ENCODE measurements at places on chromosomes 2 and 18.

- DNase-seq: no peak
Measured at GRCh38 chr2:38613126-38613848, 10.6 kb upstream of the HNRNPLL start.

DNA sequence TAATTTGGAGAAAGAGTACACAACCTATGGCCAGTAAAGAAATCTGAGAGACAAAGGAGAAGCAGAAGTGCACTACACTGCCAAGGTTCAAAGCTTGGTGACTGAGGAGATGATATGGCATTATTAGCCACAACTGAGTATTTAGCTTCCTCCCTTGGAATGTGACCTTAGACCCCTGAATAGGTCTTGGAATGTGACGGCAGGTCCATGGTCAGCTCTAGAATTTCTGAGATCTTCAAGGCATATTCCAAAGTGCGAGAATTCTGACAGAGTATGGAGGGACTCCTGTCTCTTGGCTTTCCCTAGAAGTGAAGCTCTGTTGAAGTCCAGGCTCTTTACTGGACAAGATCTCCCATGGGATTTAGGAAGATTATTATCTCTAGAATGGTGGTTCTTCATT lies 130.0 kb upstream of the FN1 start:
- no peak for DNase-seq

GRCh38 chr2:181312515-181312927 lies 144.7 kb upstream of the ITGA4 start:
- DNase-seq: no peak

GRCh38 chr2:84905181-84906107 lies at the start of gene TMSB10:
Gene TMSB10 (plus strand): TSS chr2:84905656.
- DNase-seq: peak; percentile 89

DNA sequence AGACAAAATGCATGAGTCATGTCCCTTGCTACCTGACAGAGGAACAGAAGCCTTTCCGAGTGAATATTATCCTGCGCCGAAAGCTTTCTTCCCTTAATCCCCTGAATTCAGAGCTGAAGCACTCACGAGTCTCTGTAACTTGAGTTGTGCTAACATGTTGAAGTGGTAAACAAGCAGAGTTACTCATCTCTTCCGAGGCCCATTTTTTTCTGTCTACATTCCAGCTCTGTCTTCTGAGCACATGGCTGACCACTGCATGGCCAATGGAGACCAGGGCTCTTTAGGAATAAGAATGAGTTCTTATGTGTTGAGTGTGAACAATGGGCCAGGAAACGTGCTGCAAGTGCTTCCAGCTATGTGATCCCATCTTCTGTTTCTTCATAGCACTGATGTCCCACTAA lies 73.1 kb upstream of the PID1 start:
- DNase-seq: no peak

GRCh38 chr18:71238974-71239624 lies 950.3 kb downstream of the SOCS6 start:
- no peak for DNase-seq

DNA sequence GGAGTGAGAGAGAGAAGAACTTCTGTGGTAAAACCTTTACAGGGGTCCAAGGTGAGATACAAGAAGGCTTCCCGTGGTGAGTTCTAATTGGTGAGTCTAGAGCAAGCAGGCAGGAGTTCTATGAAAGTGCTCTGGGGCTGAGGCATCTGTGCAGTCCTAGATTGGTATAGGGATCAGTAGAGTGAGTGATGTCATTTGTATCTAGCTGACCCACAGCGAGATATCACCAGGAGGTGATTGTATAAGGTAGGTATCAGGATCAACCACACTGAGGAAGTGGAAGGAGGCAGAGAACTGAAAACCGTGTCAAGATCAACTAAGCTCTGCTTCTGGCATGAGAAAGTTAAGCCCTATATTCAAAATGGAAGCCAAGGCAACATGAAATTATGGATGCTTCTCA lies 1648.9 kb upstream of the TMEFF2 start:
- no peak for DNase-seq

DNA sequence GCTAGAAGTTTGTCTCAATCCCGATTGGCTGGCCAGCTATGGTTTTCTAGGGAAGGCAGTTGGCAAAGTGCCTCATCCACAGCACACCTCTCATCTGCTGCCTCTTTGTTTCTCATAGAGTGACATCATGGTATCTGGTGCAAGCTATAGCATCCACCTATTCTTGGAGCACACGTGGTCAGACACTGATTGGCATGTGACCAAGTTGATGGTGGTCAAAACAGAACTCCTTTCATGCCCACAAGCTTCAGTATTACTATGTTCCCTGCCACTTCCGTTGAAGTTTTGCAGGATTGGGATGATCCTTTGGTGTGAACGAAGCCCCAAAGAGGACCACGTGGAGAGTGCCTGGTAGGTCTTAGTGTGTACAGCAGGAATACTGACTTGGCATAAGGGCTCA lies 28.8 kb downstream of the TTC32 start:
- no peak for DNase-seq

DNA sequence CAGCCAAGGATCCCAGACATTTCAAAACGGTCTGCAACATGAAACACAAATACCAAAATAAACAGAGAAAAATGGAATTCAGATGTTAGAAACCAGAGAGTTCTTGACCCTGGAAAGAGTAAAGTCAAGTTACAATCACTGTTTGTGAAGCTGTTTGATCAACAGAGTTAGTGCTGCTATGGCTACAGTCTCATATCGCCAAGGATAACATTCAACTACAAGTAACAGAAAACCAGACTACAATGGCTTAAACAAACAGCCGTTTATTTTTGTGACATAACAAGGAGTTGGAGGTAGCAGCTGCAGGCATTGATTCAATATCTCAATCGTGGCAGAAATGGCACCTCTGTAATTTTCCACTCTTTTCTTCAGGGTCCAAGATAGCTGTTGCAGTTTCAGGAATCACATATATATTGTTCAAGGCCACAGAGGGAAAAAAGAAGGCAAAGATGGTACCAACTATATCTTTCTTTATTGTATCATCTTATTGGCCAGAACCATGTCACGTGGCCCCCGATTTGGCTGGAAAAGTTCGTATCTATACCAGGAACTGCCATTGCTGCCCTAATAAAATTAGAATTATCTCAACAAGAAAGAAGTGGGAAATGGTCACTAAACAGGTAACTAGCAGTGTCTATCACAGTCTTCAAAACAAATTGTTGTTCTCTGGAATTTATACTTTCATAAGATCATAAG lies 17.7 kb upstream of the HNRNPLL start:
- no peak for DNase-seq

- DNase-seq: peak; percentile 46
Measured at GRCh38 chr18:79524181-79525078, 128.7 kb downstream of the NFATC1 start.

GRCh38 chr18:45255197-45255890 lies 359.9 kb upstream of the SLC14A2 start:
- DNase-seq: no peak

GRCh38 chr2:19062370-19062769 lies 296.1 kb downstream of the OSR1 start:
- no peak for DNase-seq

DNA sequence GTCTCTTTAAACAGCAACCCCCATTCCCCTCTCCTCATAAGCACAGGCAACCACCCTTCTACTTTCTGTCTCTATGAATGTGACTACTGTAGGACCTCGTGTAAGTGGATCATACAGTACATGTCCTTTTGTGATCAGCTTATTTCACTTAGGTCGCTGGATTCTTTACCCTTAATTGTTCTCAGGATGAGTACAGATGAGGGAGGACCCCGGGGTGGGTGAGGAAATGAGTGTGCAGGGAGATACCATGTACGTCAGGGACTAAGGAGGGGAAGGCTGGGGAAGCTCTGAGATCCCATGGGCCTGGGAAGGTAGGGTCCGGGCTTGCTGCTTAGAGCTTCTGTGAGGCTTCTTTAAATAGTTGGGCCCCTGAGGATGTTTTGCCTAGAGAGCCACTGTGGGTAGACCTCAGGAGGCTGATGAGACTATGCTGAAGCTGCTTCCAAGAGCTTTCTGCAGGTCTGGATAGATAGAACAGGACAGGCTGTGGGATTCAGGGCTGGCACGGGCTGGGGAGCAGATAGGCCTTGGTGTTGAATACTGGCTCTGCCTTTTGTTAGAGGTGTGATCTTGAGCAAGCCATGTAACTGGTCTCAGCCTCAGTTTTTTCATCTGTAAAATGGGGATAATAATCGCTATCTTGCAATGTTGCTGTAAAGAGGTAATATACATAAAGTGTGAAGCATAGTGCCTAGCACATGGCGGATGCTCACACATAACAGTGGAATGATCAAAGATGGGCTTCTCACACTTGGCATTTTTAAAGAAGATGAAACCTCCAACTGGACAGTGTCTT lies 155.3 kb downstream of the PRKCE start:
- no peak for DNase-seq

- no peak for DNase-seq
Measured at GRCh38 chr2:177211169-177211568, 1.4 kb upstream of the HNRNPA3 start.

DNA sequence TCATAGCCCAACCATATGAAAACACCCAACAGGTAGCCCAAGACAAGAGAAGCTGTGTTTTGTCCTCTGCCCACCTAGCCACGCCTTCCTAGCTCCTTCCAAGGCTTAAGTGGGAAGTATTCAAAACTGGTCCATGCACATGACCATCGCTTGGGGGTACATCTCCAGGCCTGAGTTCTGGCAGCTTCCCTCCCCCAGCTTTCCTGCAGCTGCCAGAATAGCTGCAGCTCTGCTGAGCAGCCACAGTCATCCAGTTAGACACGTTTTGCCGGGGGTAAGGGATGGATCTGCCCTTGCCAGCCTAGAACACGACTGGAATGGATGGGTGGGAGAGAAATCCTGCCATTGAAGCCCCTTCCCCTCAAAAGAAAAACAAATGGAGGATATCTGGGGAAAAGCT lies 166.8 kb downstream of the NRP2 start:
- no peak for DNase-seq

- no peak for DNase-seq
Measured at GRCh38 chr2:36357847-36358659, 2.5 kb downstream of the CRIM1 start.

DNA sequence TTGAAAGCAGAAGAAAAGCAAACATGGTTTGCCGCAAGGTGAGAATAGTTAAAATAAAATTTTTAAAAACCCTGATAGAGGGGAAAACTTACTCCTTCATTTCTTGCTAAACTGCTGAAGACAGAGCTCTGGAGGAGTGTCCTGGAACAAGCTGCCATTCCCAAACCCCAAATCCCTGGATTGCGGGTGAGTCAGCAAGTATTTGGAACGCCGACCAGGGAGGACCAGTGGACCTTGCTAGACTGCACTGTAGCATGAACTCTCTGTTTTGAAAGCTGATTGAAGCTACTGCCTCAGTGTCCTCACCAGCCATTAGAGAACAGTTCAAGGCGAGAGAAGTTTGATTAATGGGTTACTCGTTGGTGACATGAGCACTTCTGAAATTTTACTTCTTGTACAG lies 99.4 kb upstream of the RASGRP3 start:
- DNase-seq: no peak

DNA sequence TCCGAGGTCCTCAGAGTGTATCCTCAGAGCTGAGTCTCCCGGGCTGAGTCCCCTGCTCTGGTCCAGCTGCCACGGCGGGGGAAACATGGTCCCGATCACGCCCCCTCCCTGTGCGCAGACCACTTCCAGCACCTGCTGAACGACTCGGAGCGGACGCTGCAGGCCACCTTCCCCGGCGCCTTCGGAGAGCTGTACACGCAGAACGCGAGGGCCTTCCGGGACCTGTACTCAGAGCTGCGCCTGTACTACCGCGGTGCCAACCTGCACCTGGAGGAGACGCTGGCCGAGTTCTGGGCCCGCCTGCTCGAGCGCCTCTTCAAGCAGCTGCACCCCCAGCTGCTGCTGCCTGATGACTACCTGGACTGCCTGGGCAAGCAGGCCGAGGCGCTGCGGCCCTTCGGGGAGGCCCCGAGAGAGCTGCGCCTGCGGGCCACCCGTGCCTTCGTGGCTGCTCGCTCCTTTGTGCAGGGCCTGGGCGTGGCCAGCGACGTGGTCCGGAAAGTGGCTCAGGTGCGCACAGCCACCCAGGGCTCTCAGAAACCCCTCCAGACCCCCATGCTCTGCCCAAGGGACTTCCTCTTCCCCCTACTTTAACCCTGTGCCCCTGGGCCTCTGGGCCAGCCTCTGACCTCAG lies 26.7 kb downstream of the GPC1 start:
- DNase-seq: no peak

All from T-helper 9 cell (primary cell).